ENCODE measurements at places on chromosomes 3 and 15.

DNA sequence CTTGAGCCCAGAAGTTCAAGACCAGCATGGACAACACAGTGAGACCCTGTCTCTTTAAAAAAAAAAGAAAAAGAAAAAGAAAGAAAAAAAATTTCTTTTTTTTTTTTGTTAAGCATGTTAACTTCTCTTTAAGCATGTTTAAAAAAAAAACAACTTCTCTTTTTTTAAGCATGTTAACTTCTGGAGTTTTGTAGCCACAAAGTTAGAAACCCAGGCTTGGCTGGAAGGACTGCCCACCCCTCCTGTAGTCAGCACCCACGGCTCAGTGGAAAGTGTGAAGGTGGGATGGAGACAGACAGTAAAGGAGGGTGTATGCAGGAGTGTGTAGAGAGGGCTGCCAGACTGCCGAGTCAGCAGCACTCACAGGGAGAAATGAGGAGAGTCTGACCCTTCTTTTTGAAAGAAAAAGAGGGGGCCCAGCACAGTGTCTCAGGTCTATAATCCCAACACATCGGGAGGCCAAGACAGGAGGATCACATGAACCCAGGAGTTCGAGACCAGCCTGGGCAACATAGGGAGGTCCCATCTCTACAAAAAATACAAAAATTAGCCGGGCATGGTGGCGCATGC lies 33.2 kb downstream of the GOLGA8S start:
- DNase-seq = no peak

- DNase-seq = no peak
Measured at GRCh38 chr3:196440696-196441095, 8.5 kb upstream of the UBXN7 start.

DNA sequence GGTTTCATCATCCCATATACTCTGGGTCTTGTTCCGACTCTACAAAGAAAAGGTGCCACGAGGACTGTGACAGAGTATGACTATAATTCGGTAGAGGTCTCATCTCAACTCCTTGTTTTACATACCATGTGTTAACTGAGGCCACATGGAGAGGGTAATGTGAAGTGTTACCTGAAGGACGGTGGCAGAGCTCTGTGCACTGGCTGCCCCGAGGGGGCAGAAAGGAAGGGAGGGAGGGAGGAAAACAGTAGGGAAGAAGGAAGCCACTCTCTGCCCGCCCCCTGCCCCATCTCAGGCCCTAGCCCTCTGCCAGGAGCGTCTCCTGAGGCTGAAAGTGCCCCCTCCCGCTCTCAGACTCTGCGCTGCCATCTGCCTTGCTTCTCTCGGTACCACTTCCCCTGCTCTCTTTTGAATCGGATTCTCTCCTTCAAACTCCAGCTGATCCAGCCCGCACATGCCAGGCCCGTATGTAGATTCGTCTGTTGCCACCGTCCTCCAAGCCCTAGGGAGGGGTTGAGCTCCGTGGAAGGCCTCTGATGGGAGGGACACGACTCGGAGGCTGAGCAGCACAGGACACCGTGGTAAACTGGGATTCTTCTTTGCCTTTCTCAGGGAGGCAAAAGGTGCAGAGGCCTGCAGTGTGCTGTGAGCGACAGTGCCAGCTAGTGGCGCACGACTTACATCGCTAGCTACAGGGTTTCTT lies 70.5 kb upstream of the ATP10A start:
- peak; percentile 32 for DNase-seq

- no peak for DNase-seq
Measured at GRCh38 chr3:17059989-17060550, 175.3 kb downstream of the PLCL2 start.

GRCh38 chr3:195103623-195104022 lies 167.3 kb downstream of the XXYLT1 start:
- no peak for DNase-seq

GRCh38 chr3:12349895-12350811 lies 61.3 kb downstream of the PPARG start:
- DNase-seq = no peak

GRCh38 chr3:11932636-11933035 lies 71.6 kb upstream of the SYN2 start:
- DNase-seq = no peak
